Uterus (tissue), 4 donors: ENCODE measurements at places on chromosomes 4 and X. TPM values are rescaled to one million over a fixed set of nuclear protein-coding genes. Genes with fewer than 3 reads are reported as not detected.

DNA sequence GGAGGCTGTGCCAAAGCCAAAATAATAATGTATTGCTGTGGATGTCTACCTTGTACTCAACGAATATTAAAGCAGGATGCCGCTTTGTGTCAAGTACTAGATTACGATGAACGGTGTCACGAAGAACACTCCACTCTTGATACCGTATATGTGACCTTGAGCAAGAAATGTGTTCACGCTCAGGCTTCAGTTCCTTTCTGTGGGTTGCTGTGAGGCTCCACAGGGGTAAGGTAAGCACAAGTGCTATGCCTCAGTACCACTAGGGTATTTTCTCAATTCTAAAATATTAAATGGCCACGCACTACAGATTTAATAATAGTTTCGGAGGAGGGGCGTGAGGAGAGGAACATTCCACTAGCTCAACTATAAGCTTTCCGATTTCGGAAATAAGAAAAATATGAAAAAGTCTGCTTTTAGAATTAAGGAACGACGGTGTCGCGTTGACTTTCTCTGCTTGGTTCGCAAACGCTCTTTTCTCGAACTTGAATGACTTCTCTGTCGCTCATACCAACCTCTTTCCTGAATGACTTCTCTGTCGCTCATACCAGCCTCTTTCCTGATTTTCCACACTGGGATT, 607 bp upstream of the SCOC start:
- DNase-seq = no peak

GRCh38 chr4:152961773-152962115, 25.6 kb downstream of the FHDC1 start:
- no peak for DNase-seq

GRCh38 chr4:84985952-84986351, 19.5 kb upstream of the WDFY3 start:
- DNase-seq = no peak

Gene PWWP3B
- 21.3 TPM for total RNA-seq

Gene XPNPEP2
- 4.6 TPM for total RNA-seq
